Amniotic stem cell (primary cell): ENCODE measurements at places on chromosomes 2 and 18.

- no peak for DNase-seq
Observed at GRCh38 chr2:129623783-129624182, 355.7 kb upstream of the RAB6C start.

- peak; percentile 33 for DNase-seq
Observed at GRCh38 chr2:43605079-43605655, 9.3 kb upstream of the THADA start.

DNA sequence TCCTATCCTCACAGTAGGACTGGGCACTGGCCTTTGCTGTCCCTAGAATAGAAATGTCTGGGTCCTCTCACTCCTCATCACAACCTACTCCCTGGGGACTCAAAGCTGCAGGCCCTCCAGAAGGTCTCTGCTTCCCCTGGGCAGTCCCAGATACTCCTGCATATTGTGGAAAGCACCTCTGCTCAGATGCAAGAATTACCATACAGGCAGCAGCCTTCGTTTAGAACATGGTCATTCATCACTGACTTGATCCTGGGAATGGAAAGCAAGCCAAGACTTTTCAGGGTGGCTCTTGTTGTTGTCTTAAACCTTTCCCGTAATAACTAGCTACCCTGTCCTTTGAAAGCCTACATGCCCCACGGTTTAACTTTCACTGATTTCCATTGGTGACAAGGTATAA, 53.1 kb upstream of the NPAS2 start:
- no peak for DNase-seq

- DNase-seq, result no peak
Observed at GRCh38 chr18:35345950-35346349, 1.7 kb upstream of the ZNF24 start.

DNA sequence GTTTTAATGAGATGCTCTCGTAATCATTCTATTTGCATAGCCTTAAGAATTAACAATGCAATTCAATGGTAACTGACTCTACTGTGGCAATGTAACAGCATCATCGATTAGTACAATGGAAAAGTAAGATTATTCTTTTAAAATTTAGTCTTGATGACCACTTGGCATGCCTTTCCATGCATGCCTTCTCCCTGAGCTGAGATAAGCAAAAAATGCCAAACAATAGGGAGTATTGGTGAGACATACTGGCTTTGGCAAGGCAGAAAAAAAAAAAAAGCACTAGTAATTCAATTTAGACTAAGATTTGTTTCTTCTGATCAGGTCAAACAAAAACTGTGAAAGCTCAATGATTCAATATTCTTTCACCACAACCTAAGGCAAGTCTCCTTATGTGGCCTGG, 110.8 kb upstream of the TRIB2 start:
- DNase-seq, result no peak

GRCh38 chr2:1488181-1488671, 75.0 kb downstream of the TPO start:
- DNase-seq, result no peak

DNA sequence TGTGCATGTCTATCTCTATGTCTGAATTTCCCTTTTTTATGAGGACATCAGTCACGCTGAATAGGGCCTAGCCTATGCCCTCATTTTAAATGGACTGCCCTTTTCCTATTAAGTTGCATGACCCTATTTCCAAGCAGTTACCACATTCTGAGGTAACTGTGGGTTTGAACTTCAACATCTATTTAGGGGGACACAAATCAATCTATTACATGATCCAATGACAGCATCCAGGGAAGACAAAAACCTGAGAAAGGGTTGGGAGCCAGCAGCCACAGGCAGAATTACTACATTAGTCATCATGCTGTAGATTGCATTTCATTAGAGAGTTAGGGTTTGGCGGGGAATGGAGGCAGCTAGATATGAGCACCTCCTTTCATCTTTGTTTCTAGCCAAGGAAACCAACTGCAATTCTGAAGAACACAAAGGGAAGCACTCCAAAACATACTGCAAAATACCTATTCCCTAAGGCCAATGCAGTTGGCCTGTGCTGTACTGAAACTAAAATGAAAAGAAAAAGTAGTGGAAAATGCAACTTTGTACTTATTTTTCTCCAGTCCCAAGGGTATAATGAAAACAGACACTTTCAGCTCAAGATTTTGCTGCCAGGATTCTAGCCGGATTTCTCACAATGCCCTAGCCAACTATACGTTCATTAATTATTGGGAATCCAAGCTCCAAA, 40.4 kb upstream of the C1D start:
- DNase-seq, result no peak

GRCh38 chr18:79781331-79781941, 16.3 kb upstream of the KCNG2 start:
- no peak for DNase-seq

DNA sequence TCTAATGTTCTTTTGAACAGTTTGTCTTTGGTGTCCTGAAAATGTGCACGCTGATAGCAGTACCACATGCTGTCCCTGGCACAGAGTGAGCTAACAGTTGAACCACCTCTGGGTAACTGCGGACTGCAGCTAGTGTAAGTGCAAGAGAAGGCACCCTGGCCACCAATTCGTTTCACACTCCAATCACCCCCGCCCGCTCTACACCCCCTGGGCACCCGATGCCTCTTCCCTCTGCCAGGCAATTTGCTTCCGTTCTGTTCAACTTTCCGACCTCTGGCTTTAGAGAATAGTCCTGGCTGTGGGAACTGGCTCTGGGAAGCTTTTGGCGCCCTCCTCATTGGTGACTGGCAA, 1.4 kb downstream of the DOCK10 start:
- no peak for DNase-seq

GRCh38 chr2:1501991-1502390, 88.7 kb downstream of the TPO start:
- DNase-seq, result no peak

GRCh38 chr18:65235966-65236624, 514.7 kb upstream of the CDH7 start:
- DNase-seq, result no peak

GRCh38 chr18:74739926-74740325, 142.3 kb downstream of the ZNF407 start:
- no peak for DNase-seq

- DNase-seq, result no peak
Observed at GRCh38 chr18:13311193-13311592, 92.6 kb downstream of the LDLRAD4 start.

GRCh38 chr2:234164493-234165413, 114.3 kb downstream of the SPP2 start:
- no peak for DNase-seq

DNA sequence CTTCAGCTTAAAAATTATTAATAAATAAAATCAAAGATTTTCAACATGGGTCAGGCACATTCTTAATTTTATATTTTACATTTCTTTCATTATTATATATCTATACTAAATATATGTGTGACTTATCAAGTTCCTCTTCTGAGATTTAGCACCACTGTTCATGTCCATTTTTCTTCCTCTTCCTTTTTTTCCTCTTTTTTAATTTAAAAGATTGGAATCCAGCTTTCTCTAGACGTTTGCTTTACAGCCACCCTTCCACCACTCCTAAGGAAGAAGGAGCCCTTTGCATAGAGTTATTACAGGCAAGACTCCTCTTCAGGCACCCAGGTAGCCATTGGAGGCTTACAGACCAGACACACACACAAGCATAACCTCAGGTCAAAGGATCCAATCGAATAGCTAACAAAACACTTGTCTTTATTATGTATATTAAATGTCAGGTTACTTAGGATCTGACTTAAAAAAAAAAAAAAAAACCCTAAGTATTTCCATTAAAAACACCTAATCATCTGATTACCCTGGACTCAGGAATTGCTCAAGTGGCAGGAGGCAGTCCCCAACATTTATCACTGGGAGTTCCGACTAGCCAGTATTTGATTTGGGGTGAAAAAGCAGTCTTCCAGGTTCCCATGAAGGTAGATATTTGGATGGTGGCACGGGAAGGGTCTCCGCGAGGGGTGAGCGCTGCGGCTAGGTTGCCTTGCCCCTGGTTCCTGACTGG, 2.4 kb upstream of the ZEB2 start:
- DNase-seq, result no peak

DNA sequence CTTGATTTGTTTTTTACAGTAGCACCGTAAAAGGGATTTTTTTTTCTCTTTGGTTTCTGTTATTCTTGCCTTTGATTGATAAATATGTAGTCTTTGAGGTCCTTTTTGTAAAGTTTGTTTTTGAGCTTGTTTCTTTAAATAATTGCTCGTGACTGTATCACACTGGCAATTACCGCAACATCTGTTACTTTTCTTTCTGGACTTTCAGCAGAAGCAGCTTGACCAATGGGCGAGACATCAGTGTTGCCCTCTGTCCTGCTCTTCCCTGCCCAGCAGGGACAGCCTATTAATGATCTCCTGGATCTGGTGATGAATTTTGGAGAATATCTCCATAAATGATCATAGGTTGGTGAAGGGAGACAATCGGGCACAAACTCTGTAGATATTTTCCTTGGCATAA, 74.9 kb downstream of the TDRD15 start:
- no peak for DNase-seq

DNA sequence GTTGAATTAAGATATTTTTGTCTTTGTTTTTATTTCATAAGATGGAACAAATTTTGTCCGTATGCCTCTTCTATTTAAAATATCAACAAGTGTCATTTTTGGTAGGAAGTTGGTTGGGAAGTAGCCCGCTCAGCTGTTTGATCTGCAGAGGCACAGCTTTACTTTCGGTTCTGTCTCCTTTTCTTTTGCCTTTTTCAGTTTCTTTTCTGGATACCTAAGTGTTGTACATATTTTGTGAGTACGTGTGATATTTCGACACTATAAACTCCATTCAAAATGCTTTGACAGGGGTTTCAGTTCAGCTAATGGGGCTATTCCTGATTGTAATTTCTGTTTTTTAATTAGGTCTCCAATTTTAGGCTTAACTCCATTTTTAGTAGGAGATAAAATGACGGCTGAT, 1785.0 kb upstream of the LRRTM1 start:
- no peak for DNase-seq

DNA sequence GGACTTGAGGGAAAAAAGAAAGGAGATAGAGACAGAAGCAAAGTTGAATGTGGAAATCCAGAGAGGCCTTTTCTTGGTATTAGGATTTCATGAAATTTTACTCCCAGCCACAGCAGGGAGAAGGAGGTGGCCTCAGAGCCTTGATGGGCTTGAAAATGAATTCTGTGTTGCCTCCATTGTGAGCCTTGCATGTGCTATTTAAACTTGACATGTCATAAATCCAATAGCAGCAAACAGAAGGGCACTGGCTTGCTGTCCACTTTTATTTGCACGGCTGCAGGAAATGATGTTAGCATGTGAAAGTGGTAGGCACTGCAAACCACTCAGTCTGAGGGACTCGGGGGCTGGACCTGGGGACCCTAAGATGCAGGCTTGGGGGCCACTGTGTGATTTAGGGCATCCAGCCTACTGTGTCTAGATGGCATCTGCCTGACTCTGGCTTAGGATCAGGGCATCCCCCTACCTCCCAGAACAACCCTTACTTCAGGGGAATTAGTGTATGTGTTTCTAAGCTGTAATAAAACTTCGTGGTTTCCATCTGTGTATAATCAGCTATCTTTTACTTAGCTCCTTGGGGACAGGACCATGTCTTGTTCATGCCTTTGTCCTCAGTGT, 139.1 kb upstream of the SKOR2 start:
- DNase-seq, result no peak

GRCh38 chr2:237894986-237895543, 35.6 kb downstream of the RAMP1 start:
- DNase-seq, result no peak

DNA sequence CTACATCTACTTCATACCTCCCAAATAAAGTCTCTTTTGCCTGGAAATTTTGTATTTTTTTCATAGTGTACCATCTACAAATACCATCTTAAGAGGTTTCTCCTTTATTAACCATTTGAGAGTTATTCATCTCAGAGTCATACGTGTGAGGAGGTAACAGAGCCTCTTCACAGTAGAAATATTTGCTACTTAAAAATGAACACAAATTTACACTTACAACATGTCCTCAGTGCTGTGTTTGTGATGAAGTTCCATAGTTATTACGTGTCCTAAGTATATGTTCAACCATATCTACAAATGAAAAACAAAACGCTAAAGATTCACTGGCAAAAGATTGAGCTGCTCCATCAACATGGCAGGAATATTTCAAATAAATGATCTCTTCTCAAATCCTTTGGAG, 48.5 kb upstream of the HNRNPA3 start:
- DNase-seq, result no peak

GRCh38 chr2:239275044-239275685, 125.7 kb downstream of the HDAC4 start:
- DNase-seq, result peak; percentile 96

- DNase-seq, result no peak
Observed at GRCh38 chr2:185892484-185892883, 153.9 kb downstream of the FSIP2 start.

- no peak for DNase-seq
Observed at GRCh38 chr2:60351321-60351720, 202.1 kb downstream of the BCL11A start.

DNA sequence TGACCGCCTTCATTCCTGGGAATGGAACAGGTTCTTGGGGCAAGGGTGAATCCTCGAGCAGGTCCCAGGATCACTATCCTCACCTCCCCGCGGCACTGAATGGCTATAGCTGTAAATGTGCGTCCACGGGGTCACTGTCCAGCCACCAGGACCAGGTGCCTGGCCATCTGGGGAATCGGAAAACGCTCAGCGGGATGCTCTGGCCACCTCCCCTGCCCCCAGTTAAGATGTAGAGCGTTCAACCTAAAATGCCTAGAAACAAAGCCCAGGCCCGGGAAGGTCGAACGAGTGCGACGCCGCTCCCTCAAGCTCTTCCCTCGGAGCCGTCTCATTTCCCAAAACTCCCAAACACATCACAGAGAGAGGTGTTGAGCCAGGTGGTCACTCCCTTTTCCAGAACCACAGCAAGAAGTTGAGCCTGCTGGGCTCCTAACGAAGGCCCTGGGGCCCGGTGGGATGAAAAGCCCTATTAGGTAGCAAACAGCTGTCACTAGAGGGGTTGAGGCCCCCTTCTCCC, 795 bp upstream of the CAPN10 start:
- no peak for DNase-seq

DNA sequence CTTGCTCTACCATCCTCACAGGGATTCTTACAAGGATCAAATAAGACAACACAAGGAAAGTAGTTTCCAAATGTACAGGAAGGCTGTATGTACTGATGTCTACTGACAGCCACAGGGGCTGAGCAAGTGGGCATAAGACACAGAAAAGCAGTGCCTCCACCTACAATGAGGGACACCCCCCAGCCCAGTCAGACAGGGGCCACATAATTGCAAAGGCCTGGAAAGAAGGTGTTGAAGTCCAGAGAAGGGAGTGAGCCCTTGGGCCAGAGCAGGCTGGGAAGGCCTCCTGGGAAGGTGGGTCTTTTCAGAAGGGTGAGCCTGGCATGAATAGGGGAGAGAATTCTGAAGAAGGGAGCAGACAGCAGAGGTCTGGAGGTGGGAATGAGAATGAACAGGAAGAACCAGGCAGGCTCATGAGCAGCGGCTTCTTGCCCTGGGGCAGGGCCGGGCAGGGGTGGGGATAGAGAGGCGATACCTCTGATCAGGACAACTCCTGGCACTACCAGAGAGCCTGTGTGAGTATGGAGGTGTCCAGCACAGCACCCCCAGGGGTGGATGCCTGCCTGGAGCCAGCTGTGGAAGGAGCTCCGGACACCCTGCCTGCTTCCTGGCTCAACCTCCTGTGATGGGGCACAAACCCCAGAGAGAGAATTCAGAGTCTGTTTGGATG, 30.1 kb downstream of the HS1BP3 start:
- no peak for DNase-seq
